ENCODE measurements at places on chromosomes 2 and 18.

DNA sequence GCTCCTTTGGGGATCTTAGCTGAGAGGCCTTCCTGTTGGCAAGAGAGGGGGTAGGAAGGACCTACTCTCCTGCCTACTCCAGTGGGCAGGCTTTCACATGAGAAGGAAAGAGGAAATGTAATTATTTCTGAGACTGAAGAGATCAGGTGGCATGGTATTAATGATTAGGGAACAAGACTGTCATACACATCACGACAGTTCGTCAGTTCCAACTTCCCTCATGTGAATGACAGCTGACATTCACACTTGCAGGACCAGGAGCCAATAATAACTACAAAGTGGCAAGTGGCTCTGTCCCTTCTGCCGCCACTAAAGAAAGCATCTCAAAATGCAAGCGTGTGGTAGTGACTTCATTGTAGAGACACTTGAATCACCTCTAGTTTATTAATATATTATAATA lies 90.0 kb downstream of the ZCCHC2 start:
- no peak for DNase-seq

DNA sequence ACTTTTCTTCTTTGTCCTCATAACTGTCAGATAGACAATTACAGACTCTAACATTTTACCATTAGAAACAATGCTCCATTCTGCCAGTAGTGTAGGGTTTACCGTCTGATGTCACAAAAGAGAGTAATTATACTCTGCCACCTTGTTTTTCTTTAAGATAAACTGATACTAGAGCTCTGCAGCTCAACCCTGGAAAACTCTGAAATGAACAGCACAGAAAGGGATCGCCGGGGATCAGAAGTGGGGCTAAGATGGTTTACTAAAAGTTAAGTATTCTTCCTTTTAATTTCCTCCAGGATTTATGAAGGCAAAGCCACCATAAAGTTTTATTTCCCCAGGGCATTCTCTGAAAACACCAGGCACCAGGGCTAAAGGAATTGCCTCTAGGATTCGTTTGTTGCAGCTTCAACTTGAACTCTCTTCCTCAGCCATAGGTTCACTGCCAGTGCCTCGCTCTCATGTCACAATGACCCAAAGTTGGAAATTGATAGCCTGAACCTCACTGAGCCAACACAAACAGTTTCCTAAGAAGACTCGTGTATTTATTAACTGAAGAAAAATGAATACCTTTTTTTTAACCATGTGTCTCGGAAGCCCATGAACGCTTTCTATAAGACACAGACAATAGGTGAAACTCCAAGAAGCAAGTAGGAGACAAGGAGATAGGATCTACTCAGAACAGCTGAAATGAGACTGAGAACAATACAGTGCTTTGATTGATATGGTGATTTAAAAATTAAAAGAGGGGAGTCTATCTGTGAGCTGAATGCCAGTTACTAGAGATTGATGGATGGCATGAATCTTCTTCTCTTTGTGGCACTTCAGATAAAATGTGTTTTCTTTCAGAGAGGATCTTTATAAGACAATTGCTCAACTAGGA lies 121.5 kb upstream of the SPATS2L start:
- no peak for DNase-seq

- DNase-seq, result no peak
Measured at GRCh38 chr2:143686585-143687164, 557.5 kb downstream of the ARHGAP15 start.

- DNase-seq, result no peak
Measured at GRCh38 chr2:232362174-232362900, 16.2 kb upstream of the ALPP start.

DNA sequence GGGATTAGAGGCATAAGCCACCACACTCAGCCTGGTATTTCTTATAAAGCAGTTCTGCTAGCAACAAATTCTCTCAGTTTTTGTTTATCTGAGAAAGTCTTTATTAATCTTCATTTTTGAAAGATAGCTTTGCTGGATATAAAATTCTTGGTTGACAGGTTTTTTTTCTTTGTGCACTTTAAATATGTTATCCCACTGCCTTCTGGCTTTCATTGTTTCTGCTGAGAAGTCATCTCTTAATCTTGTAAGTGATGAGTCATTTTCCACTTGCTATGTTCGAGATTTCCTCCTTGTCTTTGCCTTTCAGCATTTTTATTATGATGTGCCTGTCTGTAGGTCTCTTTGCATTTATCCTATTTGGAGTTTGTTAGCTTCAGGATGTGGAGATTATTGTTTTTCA lies 5.9 kb upstream of the ELAC1 start:
- no peak for DNase-seq

- DNase-seq, result no peak
Measured at GRCh38 chr2:12043131-12043530, 296.7 kb downstream of the LPIN1 start.

- DNase-seq, result no peak
Measured at GRCh38 chr18:49090901-49091300, 140.1 kb upstream of the SMAD7 start.

DNA sequence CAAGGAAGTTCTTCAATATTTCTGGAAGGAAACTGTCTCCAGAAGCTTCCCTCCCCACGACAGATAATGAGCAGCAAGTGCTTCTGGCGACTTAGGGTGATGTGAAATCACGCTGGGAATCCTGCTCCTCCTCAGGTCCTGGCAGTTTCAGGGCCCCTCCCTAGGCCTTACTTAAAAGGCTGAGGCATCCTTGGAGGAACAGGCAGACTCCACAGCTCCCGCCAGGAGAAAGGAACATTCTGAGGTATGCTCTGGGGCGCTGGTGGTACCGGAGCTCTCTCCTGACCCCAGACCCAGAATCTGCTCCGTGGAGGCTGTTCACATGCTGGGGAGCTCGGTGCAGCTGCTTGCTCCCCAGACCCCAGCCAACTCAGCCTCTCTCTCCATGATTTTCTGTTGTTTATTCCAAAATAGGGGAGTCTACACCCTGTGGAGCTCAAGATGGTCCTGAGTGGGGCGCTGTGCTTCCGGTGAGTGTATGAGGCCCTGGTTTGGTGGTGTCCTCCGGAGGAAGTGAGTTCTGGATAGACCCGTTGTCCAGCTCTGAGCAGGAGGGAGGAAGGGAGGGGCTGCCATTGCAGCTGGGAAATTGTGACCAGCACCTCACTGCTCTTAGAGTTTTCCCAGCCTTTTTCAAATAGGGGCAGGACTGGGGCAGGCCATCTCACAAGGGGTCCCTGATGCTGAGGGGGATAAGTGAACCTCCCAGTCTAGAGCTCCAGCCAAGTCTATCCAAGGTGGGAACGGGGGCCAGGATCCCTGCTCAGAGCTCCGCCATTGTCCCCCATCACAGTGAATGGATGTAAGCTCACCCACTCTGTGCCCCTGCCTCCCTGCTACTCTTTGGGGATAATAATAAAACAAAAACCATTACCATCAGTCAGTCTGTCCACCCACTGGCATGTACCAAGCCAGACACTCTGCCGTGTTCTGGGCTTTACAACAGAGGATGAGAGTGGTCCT lies at the start of gene IL36RN:
Gene IL36RN, plus strand, starts transcription at position 201 of the 963 bp plus-strand sequence. Its CDS starts 241 bp downstream, at position 442.
- no peak for DNase-seq

DNA sequence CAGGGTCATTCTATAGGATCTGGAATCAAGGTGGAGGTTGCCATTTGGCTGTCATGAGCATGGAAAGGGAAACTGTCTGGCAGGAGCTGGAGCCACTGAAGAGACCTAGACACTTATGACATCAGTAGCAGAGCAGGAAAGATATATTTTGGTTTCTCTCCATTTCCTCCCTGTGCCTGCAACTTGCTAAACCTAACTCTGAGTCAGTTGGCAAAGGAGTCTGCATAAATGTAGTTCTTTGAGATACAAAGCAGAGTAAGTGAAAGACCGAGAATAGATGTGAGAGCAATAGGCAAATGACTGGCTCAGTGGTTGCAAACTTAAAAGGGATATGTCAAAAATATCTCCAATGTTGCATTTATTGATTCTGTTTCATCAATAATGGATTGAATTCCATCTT lies 757.7 kb downstream of the KCNJ3 start:
- DNase-seq, result no peak

DNA sequence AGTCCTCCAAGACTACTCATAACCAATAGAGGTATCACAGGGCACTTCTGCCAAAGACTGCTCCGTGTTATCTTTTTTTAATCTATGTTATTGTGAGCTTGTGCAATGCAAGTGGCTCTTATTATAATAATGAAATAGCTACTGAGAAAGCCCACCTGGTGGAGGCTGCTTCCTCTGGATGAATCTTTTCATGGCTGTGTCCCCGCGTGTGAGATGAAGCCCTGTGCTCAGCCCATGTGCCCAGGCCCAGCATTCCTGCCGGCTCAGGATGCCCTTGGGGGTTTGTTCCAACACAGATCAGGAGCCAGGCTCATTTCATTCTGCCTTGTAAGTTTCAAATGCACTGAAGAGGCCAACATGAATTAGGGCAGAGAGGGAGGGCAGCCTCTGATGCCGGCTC lies 18.7 kb downstream of the APCDD1 start:
- no peak for DNase-seq

DNA sequence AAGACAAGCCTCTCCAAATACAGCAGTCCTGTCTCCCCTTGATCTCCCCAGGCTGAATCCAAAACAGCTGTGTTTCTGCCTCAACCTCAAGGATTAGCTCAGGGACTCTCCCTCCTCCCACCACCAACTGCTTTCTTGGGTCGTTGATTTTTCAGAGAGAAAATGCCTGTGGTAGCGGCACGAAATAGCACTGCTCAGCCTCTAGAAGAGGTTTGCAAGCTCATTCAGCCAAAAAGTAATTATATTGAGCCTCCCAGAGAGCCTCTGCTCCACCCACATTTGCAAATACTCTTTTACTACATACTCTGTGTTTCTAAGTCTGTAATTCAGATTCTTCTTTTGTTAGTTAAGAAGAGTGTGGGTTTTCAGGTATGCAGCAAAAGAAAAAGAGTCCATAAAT lies 396.4 kb upstream of the TNP1 start:
- DNase-seq, result no peak

GRCh38 chr2:23988371-23988770 lies 21.5 kb upstream of the MFSD2B start:
- DNase-seq, result no peak
